NCI-H510A treated with DMSO at 0.1 percent for 48 hours (cell line): ENCODE measurements at places on chromosomes 1 and 21.
A peak's percentile ranks its signal among the peaks of the same experiment; 100 is the strongest.

GRCh38 chr1:7753641-7754040, 17.5 kb upstream of the VAMP3 start:
- DNase-seq, result no peak

GRCh38 chr1:51168266-51168845, 66.3 kb downstream of the C1orf185 start:
- DNase-seq, result no peak

- no peak for DNase-seq
Measured at GRCh38 chr1:86137436-86137835, 19.1 kb downstream of the COL24A1 start.

DNA sequence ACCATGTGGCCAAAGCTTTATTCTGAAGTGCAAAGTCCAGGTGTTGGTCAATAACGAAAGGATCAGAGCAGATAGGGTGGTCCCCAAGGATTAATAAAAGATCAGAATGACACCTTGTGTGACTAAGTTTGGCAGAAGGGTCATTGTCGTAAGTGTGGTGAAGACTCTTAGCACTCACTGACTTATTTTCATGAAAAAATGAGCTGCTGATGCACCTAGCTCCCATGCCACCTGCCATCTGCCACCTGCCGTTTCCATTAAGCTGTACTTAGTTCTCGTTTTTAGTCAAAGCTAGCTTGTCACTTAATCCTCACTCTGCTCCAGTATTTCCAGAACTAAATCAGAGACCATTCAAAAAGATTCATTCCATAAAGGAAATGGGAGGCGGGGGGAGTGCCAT, 112.6 kb downstream of the SEC16B start:
- DNase-seq, result peak; percentile 66

GRCh38 chr21:42234464-42235241, 15.7 kb downstream of the ABCG1 start:
- peak; percentile 76 for DNase-seq

- no peak for DNase-seq
Measured at GRCh38 chr1:24107462-24108138, 4.3 kb downstream of the MYOM3 start.

- DNase-seq, result no peak
Measured at GRCh38 chr21:14693997-14694396, 147.9 kb upstream of the SAMSN1 start.

DNA sequence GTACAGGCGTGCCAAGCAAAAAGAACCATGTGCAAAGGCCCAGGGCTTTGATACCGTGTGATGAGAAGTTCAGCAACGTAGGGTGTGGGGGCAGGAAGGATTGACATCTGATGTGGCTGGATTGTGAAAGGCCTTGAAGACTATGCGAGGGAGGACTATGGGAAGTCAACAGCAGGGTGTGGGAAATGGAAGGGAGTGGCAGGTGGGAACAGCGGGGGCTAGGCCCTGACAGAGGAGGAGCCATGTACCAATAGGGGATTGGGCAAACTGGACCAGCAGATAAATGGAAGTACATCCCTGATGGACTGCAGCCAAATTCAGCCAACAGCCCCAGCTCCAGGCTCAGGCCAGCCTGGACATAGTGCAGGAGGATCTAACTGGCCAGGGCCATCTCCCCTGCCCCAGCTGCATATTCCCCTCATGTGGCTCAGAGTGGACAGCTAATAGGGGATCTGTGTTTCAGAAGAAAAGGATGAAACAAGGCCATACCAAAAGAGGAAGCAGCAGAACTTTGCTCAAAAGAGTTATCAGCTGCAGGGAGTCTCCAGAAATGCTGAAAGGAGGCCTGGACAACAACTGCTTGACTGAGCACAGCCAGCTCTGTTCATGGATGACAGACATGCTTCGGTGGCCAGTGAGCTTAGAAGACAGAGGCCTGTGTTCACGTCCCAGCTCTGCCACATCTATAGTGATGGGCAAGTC, 140.2 kb upstream of the SGIP1 start:
- no peak for DNase-seq

GRCh38 chr1:87826681-87827251, 498.1 kb downstream of the LMO4 start:
- no peak for DNase-seq

- no peak for DNase-seq
Measured at GRCh38 chr1:197595304-197595904, 179.9 kb downstream of the DENND1B start.

DNA sequence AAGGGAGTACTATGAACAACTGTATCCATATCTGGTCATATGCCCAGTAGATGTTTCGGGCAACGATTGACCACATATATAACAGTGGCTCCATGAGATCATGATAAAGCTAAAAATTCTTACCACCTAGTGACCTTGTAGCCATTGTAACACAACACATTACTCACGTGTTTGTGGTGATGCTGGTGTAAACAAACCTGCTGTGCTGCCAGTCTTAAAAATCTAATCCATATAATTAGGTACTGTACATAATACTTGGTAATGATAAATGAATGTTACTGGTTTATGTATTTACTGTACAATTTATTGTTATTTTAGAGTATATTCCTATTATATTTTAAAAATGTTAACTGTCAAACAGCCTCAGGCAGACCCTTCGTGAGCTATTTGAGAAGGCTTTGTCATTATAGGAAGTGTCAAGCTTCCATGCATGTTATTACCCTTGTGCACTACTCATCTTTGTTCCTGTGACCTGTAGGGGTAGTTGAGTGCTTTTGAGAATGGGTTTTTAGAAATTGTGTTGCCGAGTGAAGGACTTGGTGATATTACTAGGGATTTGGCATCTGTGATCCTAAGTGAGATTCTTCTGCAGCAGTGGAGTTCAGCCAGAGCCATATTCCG, 23.6 kb downstream of the DIP2A start:
- no peak for DNase-seq

DNA sequence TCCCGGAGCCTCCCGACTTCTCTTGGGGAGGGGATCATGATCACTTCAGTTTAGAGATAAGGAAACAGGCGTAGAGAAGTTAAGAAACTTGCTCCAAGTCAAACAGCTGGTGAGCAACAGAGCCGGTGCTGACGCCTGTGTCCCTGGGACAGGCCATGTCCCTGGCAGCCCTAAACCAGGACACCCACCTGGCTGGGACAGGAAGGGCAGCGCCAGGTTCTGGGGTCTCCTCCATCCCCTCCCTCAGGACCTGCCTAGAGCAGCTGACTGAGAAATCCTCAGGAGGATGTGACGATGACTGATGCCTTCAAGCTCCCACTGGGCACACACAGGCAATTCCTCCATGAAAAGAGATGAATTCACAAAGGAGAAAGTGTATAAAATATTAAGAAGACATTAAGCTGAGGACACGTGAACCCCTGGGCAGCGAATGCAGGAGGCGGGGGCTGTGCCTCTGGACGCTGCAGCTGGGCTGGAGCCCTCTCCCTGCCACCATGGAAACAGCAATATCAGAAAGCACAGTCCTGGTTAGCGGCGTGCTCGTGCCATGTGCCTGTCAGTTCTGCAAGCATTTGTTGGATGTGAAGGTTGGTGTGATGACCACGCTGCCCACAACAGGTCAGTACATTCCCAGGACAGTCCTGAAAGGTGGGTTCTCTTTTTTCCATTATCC, 40.1 kb upstream of the C1orf174 start:
- no peak for DNase-seq

DNA sequence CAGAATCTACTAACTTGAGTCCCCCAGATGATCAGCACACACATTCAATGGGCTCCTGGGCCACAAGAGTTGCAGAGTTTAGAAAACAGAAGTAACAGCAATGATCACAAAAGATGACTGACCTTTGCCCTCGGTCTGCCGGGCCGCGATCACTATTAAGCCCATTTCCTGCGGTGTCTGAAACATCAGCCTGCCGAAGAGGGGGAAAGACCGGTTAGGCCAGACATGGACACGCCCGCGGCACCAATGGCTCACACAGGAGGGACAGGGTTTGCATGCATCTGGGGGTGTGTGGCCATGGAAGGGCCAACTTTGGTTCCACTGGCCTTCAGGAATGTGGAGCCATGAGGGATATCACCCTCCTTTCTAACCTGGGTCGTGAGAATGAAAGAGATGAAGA, 68.2 kb downstream of the SIM2 start:
- DNase-seq, result no peak

DNA sequence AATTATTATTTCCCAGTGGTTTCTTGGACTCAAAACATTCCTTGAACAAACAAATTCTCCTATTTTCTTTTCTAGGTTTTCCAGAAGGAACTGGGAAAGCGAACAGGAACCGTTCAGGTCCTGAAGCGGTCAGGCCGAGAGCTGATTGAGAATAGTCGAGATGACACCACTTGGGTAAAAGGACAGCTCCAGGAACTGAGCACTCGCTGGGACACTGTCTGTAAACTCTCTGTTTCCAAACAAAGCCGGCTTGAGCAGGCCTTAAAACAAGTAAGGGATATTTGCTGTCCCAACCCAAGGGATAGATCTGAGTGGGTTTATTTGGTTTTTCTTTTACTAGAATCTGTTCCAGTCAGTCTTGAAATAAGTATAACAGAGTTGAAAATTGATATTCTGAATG, 39.4 kb upstream of the BMP8A start:
- no peak for DNase-seq

- DNase-seq, result peak; percentile 72
Measured at GRCh38 chr1:207644852-207645634, at the start of gene CR1L. Gene CR1L, plus strand, starts transcription at chr1:207645133. Its CDS starts 101 bp downstream, at chr1:207645234.

GRCh38 chr1:101438359-101438758, 201.5 kb downstream of the S1PR1 start:
- no peak for DNase-seq

DNA sequence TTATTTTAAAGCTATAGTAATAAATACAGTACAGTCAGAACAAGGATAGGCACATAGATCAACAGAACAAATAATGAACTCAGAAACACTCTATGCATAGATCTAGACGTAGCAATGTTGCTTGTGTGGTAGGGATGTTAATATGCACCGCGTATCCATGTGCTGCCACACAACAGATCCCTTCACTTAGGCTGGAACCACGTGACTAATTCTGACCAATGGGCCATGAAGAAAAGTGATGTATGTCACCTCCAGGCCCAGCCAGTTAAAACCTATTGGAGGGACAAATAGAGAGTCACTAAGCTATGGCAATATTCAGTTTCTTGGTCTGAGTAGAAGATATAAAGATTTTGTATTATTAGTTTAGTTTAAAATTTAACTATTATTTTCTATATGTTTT, 91.4 kb downstream of the ADAMTS1 start:
- no peak for DNase-seq

GRCh38 chr1:231933711-231934626, 307.4 kb downstream of the DISC1 start:
- DNase-seq, result no peak

GRCh38 chr1:61638911-61639605, 85.9 kb downstream of the TM2D1 start:
- peak; percentile 24 for DNase-seq

DNA sequence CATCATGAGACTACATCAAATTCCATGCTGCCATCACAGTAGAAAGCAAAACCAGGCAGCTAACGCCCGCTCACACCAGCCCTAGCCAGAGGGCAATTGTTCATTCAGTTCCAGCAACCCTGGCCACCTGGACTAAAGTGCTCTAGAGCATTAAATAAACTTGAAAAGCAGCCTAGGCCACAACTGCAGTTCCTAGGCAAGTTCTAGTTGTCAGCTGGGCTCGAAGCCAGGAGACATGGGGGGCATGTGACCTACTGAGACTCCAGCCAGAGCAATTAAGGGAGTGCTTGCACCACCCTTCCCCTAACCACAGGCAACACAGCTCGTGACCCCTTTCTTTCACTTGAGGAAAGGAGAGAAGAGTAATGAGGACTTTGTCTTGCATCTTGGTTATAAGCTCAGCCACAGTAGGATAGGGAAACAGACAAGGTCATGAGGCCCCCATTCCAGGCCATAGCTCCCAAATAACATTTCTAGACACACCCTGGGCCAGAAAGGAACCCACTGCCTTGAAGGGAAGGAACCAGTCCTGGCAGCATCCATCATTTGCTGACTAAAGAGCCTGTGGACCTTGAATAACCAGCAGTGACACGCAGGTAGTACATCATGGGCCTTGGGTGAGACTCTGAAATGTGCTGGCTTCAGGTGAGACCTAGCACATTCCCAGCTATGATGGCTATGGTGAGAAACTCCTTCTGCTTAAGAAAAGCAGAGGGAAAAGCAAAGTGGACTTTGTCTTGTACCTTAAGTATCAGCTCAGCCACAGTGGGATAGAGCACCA, 77.0 kb downstream of the ZZZ3 start:
- peak; percentile 27 for DNase-seq
